ENCODE measurements at places on chromosomes 12 and 14. TPM values are rescaled to one million over a fixed set of nuclear protein-coding genes. Genes with fewer than 3 reads are reported as not detected.

Gene SOS2
- 19.9 TPM for total RNA-seq

Gene SDR9C7
- total RNA-seq, result not detected

Gene PLEKHH1
- total RNA-seq, result 2.4 TPM

Gene ABCD2
- 7.8 TPM for total RNA-seq

Gene PMEL
- not detected for total RNA-seq

Gene KRT74
- total RNA-seq, result not detected

Gene PTGER2
- total RNA-seq, result 67.9 TPM

Gene OTUB2
- total RNA-seq, result 1.5 TPM

Gene POU6F1
- 6.7 TPM for total RNA-seq

Gene GLIPR1L2
- total RNA-seq, result not detected

Gene A2M
- total RNA-seq, result not detected

Gene RIC8B
- total RNA-seq, result 11.4 TPM

Gene BAZ1A
- total RNA-seq, result 75.0 TPM

Gene NGB
- total RNA-seq, result not detected
